Stimulated activated CD8-positive, alpha-beta memory T cell treated with anti-CD3 and anti-CD28 coated beads, Interleukin-7, amount 100 ng/mL, for 1 hour (primary cell): ENCODE measurements at places on chromosomes 2 and 18.

- no peak for DNase-seq
Observed at GRCh38 chr2:42054714-42055430, 7.1 kb downstream of the PKDCC start.

DNA sequence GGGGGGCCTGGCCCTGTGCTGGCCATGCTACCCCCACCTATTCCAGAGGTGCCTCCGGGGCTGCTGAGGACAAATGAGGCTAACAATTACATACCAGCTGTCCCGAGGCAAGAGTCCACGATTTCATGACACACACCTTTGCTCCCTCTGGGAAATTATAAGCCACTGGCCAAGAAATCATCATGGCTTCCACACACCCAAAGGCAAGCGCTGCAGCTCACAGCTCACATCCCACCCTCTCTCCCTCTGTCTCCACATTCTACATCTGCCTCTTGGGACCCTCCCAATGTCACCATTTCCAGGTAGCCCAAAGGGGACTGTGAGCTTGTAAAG, 134.4 kb downstream of the HDAC4 start:
- no peak for DNase-seq

GRCh38 chr2:235964787-235965390, 203.3 kb downstream of the GBX2 start:
- no peak for DNase-seq

- DNase-seq = no peak
Observed at GRCh38 chr18:64099244-64099643, 49.6 kb downstream of the LINC00305 start.

DNA sequence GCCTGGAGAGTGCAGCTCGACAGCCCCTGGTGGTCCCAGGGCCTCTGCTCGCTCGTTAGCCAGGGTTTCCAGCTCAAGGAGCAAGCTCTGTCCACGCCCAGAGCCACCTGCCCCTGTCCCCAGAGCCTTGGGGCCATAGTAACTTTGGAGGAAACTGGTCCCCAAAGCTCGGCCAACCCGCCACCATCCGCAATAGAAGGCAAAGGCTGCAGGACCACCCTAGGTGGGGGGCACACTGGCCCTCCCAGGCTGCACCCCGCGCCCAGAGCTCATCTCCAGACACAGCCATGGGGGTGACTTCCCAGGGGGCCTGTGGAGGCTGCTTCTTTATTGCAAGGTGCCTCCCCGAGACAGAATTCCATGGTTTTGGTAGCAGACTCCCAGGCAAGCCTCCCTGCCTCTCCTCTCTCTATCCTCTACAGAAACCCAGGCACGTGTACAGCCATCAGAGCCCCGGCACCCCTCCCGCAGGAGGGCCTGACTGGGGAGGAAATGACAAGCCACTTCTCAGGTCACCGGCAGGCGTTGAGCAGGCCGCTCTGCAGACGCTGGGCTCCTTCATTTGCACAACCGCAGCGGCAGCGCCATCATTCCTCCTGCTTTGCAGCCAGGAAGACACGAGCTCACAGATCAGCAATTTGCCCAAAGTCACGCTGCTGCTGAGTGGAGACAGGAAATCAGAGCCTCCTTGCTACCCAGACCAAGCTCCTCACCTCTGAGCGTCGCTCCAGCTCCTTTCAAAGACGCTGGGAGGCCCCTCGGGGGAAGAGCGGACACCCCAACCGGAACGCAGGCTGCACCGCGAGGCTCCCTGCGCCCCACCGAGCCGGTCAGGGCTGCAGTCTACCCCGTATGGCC, 80.2 kb downstream of the NDUFA10 start:
- DNase-seq = no peak

DNA sequence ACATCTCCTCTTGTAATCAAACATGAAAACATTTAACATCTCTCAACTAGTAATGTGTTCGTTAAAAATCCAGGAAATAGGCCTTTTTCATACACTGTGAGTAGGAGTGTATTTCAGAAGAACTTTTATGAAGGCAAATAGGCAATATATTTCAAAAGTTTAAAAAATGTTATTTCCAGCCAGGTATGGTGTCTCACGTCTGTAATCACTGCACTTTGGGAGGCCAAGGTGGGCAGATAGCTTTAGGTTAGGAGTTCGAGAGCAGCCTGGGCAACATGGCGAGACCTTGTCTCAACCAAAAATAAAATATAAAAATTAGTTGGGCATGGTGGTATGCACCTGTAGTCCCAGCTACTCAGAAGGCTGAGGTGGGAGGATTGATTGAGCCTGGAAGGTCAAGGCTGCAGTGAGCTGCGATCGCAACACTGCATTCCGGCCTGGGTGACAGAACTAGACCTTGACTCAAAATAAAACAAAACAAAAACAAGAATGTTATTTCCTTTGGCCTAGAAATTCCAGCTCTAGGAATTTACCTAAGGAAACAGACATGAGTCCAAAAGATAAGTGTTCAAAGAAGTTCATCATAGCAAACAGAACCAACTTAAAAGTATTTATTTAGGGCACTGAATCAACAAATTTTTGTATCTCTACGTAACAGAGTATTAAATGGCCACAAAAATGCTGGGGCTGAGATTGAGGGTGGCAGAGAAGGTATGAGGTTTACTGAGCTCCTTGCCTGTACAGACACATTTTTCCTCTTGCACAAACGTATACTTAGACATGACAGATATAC, 14.9 kb downstream of the RBKS start:
- no peak for DNase-seq

DNA sequence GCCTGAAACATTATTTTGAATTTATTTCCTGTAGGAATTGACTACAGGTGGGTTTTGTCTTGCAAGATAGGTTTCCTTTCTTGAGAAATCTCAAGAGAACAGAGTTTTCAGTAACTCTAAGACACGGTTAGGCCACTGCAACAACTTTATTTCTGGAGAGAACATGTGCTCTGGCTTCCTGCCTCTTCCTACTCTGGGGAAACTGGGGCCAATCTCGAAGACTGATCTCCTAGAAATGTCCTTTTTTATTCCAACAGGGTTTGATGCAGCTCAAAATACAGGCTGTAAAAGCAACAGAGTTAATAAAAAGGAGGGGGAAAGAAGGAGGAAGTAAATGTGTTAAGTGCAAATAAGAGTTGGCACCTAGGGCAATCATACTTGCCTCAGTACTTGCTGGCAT, 4.0 kb upstream of the SLC20A1 start:
- DNase-seq = no peak

DNA sequence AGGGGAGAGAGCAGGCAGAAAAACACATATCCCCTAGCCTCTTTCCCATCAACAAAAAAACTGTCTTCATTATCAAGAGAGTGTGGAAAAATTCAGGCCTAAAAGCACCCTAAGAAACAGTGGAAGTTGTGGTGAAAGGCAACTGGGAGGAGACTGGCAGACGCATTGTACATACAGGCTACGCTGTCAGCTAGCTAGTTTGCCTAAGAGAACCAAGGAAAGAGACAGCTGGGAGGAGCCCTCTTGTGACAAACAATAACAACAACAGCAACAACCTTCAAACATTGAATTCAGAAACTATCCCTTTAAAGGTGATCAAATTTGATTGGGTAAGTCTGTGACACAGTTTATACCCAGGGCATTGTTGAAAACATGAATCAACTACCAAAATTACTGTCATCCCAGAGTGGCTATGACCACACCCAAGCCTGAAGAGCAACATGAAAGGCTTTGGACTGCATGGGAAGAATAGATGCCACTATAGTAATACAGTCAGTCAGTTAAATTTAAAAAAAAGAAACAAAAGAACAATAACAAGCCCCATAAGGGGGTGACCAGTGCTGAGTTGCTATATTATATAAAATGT, 88.9 kb upstream of the CRIM1 start:
- DNase-seq = no peak

GRCh38 chr2:22628221-22628620, 756.8 kb upstream of the KLHL29 start:
- no peak for DNase-seq

- no peak for DNase-seq
Observed at GRCh38 chr18:28048612-28049011, 128.3 kb downstream of the CDH2 start.

GRCh38 chr2:43725711-43726246, 48.1 kb upstream of the DYNC2LI1 start:
- DNase-seq = no peak

DNA sequence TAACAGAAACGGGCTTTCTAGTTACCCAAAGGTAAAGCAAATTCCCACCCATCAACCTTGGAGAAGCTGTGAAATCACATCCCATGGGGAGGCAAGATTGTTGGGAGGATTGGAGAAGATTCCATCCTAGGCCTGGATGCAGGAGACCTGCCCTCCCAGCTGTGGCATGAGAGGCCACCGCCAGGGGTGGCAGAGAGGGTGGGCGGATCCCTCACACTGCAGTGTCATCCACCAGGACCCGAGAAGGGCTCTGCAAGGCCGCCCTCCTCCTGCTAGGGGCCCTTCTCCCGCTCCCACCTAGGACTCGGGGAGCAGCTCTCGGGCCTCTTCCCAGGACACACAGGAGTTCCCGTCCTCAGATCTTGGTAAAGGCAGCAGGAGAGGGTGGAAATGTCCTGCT, 15.5 kb upstream of the ATG16L1 start:
- DNase-seq = no peak

- DNase-seq = no peak
Observed at GRCh38 chr2:157173740-157174184, 83.7 kb upstream of the GALNT5 start.

GRCh38 chr2:10591207-10591606, 98.6 kb downstream of the NOL10 start:
- no peak for DNase-seq

DNA sequence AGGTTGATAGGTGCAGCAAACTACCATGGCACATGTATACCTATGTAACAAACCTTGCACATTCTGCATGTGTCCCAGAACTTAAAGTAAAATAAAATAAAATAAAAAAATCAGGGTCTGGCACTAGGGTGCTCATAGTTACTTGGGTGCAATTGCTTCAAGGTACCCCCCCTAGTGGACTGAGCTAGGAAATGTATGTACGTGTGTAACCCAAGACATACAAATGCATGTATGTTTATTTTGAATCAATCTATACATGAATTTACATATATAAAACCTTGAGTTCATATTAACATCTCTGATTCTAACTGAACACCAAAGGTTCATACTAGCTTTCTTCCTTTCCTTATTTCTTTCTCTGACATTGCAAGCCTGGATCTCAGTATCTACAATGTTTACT, 51.5 kb downstream of the USP37 start:
- DNase-seq = no peak

DNA sequence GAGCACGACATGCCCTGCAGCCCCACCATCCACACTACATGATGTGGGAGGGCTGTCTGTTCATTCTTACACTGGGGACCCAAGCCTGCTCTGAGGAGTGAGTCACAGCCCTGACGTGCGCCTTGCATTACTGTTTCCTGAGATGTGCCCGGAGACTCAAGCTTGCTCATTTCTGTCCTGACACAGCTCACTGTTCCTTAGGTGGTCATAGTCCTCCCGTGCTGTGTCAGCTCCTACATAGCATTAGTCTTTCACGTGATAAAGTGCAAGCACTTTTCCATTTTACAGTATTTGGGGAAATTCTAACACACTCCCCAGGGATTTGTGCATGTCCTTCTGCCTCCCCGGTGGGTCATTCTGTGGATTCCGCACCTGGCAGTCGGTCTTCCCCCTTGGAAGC, 46.2 kb upstream of the TRIM43B start:
- no peak for DNase-seq

GRCh38 chr2:235944591-235944990, 223.6 kb downstream of the GBX2 start:
- DNase-seq = no peak

DNA sequence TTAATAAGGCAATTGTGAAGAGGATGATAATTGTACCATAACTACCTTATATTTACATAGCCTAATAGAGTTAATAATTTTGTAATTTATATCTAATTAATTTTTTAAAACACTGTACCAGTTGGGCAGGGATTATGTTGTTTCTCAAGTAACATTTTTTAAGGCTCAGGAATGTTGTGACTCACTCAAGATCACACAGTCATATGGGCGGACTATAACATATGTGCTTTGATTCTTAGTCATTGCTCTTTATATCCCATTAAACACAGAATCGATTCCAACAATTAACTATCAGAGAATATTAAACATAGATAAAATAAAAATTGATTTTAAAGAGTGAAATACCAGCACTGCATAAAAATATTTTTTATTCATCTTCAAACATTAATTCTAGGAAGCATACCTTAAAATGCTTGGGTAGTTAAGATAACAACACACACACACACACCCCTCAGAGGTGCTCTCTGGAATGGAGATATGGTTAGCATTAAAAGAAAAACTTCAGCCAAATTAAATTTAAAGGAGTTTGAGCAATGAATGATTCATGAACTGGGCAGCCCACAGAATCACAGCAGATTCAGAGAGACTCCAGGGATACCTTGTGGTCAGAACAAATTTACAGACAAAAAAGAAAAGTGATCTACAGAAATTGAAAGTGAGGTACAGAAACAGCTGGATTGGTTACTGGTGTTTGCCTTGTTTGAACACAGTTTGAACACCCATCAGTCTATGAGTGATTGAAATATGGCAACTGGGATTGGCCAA, 869.4 kb upstream of the ID2 start:
- no peak for DNase-seq

GRCh38 chr2:194166818-194167217, 1490.2 kb upstream of the SLC39A10 start:
- no peak for DNase-seq

- DNase-seq = no peak
Observed at GRCh38 chr2:10610213-10610910, 79.4 kb downstream of the NOL10 start.

- DNase-seq = no peak
Observed at GRCh38 chr18:78643004-78643403, 336.6 kb upstream of the SALL3 start.

DNA sequence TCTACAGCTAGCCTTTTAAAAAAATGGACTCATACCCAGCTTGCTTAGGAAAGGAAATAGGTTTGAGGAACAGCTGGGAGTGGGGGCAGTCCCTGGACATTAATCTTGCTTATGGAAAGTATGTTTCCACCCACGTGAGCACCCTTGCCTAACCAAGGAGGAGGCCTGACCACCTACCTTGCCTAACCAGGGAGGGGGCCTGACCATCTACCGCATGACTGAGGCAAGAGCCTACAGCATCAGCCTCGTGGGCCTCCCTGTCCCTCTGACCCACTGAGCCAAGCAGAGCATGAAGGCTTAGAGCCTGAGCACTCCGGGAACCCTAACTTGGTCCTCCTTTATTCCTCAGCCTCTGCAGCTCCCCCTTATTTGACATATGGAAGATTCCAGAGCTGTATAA, 20.2 kb downstream of the PRKAG3 start:
- DNase-seq = no peak

DNA sequence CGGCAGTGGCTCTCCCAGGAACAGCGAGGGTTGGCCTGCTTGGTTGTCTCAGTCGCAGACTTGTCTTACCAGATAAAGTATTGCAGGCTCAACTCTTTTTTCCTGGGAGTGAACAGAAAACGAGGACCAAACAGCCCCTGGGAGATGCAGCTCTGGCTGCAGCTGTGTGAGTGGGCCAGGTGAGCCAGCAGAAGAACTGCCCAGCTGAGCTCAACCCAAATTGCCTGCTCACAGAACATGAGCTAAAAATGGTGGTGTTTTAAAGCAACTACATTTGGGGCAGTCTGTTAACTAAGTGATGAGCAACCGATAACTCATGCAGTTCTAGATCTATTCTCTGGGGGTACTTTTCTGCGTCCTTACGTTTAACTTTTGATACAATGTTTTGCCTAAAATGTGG, 161.1 kb upstream of the SIX3 start:
- no peak for DNase-seq
